Right hindlimb (tissue), 1 donor: ENCODE measurements at places on chromosomes 2 and 18.

GRCh38 chr2:233656443-233656842 is 15.3 kb upstream of the UGT1A9 start:
- no peak for DNase-seq

DNA sequence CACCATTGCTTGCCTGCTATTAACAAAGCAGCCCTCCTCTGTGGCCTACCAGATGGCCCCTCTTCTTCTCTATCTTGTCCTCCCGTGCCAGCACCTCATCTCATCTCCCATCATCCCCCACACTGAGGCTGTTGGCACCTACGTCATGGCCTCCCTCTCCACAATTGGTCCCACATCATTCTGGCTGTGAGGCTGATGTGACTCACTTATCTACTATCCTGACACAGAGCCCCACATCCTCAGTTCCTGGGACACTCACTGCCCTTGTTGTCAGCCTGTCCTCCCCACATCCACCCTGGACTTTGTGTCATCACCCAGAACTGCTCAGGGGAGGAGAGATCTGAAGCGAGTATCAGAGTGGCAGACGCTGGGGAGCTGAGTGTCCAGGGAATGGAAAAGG is 102.9 kb downstream of the MRO start:
- no peak for DNase-seq

DNA sequence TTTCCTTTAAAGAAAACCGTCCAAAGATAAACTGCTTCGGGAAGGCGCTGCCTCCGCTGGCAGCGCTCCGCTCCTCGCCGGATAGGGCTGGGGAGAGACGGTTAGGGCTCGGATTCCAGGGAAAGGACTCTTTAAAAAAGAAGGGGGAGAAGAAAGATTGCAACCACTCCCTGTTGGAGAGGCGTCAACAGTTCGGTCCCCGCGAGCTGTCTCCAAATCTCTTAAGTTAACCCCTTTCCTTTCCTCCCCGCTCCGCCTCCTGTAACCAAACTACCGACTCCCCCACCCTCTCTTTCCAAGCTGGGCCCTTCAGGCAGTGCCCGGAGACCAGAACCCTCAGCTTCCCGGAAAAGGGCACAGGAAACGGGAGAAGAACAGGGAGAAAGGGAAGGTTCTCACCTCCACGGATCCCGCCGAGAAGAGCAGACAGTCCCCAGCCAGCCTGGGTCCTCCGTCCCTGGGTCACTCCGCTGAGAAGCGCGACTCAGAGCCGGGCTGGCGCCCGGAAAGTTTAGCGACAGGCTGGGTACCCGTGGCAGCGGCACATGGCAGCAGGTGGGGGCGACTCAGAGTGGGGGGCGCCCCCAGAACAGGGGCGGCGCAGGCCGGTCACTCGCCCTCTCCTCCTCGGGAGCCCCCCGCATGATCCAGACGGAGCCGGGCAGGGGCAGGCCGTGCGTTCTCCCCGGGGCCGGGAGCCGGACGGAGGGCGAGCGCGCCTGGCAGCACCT is 675 bp downstream of the FZD5 start:
- peak; percentile 46 for DNase-seq

- no peak for DNase-seq
Observed at GRCh38 chr2:119586085-119586484, 41.8 kb downstream of the CFAP221 start.

DNA sequence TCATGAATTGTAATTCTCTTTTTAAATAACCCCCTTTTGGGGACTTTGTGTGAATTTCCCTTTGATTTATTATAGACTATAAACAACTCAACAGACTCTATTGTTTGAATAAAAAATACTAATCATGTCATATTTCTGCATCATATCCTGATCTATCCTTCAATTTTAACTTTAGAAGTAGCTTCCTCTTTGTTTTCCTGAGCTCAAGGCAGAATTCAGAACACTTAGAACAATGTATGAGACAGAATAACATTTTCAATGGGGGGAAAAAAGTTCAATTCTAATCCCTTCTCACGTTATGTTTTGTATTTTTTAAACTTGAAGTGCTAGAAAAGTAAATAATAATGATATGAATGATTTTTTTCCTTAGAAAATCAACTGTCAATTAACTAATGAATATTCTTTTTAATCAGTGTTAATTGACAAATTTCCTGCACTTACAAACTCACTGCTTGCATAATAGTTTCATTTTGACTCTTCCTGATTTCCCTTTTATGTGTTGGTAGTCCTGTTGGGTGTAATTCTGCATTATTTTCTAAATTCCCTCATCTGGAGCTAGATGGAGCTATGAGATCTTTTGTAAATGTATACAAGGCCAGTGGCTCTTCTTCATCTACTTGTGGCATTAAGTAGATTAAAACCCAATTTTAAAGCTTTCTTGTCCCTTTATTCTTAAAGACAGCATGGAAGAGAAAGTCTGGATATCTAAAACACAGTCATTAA is 326.1 kb downstream of the PARD3B start:
- no peak for DNase-seq

GRCh38 chr2:212364112-212364985 is 174.3 kb downstream of the ERBB4 start:
- no peak for DNase-seq

- DNase-seq, result no peak
Observed at GRCh38 chr2:177554365-177554764, 161.8 kb downstream of the AGPS start.

- DNase-seq, result no peak
Observed at GRCh38 chr18:30676053-30676480, 366.5 kb downstream of the DSC3 start.

DNA sequence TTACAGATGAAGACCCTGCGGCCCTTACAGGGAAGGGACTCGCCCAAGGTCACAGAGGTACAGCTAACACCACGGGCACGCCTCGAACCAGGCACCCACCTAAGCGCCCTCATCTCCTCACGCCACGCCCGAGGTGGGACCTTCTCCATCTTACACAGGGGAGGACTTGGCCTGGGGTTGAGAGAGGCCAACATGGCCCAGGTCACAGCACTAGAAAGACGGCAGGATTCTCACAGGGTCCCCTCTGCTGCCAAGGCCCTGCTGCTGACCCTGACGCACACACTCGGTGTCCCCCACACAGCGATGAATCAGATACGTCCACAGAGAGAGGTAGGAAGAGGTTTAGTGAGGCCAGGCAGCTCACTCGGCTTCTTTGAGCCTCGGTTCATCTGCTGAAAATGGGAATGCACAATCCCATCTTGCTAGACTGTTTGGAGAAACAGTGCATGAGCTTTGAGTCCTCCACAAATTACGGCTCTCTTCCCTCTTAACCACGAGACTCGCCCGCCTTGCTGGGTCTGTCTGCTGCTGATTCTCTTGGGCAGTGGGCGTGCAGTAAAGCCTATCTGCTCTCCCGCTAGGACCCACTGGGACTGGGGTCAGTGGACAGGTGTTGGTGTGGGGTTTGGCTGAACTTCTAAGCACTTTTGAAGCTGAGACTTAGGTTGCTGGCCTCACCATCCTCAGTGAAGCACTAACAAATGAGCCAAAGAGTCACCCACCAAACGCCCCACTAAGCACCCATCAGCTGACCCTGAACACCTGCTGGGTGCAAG is 79.2 kb downstream of the SMAD7 start:
- DNase-seq, result no peak

DNA sequence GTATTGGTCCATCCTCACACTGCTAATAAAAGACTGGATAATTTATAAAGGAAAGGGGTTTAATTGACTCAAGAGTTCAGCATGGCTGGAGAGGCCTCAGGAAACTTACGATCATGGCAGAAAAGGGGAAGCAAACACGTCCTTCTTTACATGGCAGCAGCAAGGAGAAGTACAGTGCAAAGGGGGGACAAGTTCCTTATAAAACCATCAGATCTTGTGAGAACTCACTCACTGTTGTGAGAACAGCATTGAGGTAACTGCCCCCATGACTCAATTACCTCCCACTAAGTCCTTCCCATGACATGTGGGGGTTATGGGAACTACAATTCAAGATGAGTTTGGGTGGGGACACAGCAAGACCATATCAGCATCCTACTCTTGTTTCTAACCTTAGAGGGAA is 37.0 kb downstream of the SP100 start:
- DNase-seq, result no peak

DNA sequence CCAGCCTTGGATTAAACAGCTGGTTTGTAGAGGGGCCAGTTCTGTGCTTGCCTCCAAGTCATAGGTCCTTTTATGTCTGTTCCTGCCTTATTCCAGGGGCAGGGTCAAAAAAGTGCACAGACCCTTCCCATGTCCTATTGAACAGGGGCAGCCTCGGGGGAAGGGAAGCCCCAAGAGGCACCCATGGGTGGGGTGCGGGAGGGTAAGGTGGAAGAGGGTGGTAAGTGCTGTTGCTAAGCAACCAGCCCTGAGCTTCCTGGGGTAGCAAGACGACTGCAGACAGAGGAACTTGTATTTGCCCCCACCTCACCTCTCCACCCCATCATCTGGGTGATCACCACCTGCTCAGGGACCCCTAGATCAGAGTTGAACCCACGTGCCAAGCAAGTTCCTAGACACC is 7.7 kb downstream of the DNMT3A start:
- no peak for DNase-seq

DNA sequence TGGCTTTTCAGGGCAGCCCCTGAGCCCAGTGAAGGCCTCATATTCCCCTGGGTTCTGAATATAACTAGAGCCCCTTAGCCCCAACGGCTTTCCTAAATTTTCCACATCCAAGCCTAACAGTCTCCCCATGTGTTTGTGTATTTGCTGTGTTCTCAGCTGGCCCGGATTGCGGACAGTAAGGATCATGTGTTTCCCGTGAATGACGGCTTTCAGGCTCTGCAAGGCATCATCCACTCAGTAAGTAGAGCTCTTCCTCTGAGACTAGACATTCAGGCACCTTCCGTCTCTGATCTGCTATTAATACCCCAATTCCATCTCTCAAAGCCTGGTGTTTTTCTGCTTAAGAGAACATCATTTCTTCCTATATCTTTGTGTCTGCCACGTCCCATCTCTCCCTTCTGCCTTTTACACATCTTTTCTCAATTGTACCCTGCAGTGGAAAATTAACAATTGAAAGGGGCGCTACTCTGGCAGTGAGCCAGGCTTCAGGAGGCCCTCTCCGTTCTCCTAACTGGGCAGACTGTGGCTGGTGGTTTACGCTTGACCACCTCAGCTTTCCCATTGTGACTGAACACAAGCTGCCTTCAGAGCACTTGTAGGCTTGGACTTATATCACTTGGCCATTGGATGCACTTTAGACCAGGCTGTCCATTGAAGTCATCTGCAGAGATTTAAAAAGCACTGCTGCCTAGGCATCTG is 64.4 kb downstream of the ANTXR1 start:
- DNase-seq, result no peak

DNA sequence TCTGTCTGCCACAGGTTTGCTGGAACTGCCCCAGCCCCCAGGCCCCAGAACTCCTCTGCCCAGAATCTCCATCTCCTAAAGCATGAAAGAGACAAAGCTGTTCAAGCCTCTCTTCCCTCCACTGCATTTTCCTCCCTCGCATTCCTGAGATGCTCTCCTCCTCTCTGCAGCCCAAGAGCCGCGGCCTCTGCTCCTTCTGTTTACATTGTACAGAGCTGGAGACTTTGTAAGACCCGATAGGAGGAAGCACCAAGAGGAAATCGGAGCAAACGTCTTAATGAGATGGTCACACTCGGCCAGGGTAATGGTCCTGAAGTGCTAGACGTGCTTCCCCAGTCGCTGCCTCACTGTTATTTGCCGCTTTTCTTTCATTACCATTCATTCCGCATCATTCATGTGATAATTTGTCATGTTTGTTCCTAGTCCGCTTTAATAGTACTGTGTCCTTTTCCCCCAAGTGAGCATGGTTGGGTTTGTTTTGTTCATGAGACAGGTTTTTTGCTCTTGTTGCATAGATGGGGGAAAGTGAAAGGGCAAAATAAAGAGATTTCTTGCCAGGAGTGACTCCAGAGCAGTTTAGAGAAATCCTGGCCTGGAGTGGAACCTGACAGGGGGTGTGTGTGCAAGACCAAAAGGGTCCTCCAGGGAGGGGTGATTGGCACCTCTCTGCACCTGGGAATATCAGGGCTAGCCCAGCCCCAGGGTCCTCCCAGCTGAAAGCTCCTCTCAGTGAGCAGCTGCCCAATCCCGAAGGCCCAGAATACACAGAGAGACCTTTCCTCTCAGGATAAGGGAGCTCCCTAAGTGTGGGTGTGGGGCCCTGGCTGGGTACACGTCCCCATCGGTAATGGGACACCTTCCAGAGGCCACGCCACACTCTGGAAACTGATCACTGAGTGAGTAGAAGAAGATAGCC is 44.9 kb upstream of the ID2 start:
- DNase-seq, result no peak

- DNase-seq, result no peak
Observed at GRCh38 chr2:184304006-184304405, 294.3 kb upstream of the ZNF804A start.

GRCh38 chr18:902229-902628 is 2.4 kb upstream of the ADCYAP1 start:
- DNase-seq, result no peak

GRCh38 chr2:88010136-88010535 is 6.2 kb downstream of the RNU2-63P start:
- DNase-seq, result no peak

DNA sequence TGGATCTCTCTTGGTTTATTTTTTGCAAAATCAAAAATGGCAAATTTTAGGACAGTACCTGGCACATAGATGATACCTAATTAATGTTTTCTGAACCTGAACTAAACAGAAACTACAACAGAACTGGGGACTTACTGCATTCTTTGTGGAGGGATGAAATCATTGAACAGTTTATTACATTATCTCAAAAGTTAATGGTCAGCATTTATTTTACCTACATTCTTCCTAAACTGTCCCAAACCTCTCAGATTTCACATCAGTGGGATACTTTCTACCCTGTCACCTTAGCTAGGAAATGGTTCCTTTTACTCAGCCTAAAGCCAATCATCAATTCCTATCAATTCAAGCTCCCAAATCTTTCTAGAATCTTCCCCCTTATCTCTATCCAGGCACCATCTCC is 10.3 kb downstream of the NIF3L1 start:
- DNase-seq, result no peak

- no peak for DNase-seq
Observed at GRCh38 chr2:208147759-208148158, 1.8 kb upstream of the CRYGB start.

- no peak for DNase-seq
Observed at GRCh38 chr2:136204971-136205370, 87.0 kb upstream of the CXCR4 start.

DNA sequence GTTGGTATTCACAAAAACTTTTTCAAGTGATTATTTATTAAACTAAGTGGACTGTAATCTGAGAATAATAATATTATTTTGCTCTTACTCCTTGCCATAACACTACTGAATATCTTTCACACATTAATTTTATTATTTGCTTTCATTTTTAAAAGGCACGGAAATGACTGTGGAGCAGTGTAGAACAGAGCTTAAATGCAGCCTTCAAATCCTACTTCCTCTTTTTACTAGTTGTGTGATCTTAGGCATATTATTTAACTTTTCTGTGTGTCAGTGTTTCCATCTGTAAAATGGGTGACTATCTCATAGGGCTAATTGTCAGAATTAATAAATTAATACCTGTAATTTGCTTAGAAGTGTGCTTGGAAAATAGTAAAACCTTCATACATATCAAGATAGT is 55.5 kb upstream of the SLC8A1 start:
- no peak for DNase-seq

- no peak for DNase-seq
Observed at GRCh38 chr2:143085125-143085784, 44.0 kb upstream of the ARHGAP15 start.
